DMS53 (cell line): ENCODE measurements at places on chromosomes 16 and 17.

GRCh38 chr16:26129997-26130396 is 438.2 kb downstream of the HS3ST4 start:
- DNase-seq, result no peak

GRCh38 chr17:65593855-65594845 is 32.7 kb upstream of the AXIN2 start:
- DNase-seq, result no peak

- no peak for DNase-seq
These were observed 4.9 kb upstream of the HIGD1B start for GRCh38 chr17:44842748-44843147.

DNA sequence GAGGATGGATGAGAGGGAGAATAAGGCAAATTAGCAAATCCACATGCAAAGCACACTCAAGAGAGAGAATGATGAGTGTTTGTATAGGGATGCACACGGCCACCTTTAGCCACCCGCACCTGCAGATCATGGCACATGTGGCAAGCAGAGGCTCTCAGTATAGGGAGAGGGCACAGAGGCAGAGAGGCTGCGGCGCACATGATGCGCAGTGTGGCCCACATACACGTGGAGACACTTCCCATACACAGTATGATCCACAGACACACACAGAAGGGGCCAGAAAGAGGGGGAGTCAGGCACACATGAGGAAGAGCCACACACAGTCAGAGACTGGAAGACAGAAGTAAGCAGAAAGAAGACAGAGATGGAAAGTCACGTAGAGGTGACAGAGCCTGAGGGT is 6.5 kb upstream of the CHD3 start:
- DNase-seq, result peak; percentile 95

GRCh38 chr16:85601272-85601639 is 11.9 kb upstream of the GSE1 start:
- peak; percentile 35 for DNase-seq
